ENCODE measurements at places on chromosomes 7 and 10.

DNA sequence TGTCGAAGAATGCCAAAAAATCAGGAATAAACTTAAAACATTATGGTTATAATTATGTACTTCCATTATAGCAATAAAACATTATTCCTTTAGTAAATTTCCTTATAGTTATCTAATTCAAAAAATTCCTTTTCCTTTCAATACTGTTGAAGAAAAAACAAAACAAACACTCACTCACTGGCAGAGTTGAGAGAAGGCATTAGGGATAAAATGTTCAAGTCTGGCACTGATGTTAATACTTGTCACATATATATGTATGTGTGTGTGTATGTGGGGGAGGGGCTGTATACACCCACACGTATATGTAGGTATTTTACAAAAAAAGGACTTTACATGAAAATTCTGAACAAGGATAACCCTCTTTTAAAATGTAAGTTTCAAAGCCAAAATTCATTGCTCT lies 150.2 kb upstream of the MEOX2 start:
- peaks cover 8% of the 10 kb centered on the region for H3K4me1 ChIP-seq
- no peak overlapping the region for H3K4me3 ChIP-seq
- no peak for DNase-seq
- no peaks in the 10 kb centered on the region for H3K27me3 ChIP-seq
- no peaks in the 10 kb centered on the region for H3K36me3 ChIP-seq
- H3K27ac ChIP-seq: no peak overlapping the region

GRCh38 chr7:100089458-100090196 lies 858 bp downstream of the COPS6 start:
- H3K27me3 ChIP-seq: no peaks in the 10 kb centered on the region
- H3K4me1 ChIP-seq: peaks cover 12% of the 10 kb centered on the region
- peaks cover 19% of the 10 kb centered on the region for H3K36me3 ChIP-seq
- peak overlapping the region; percentile 90 for H3K27ac ChIP-seq
- no peak for DNase-seq

GRCh38 chr7:139321071-139321745 lies 19.9 kb upstream of the FMC1 start:
- no peak overlapping the region for H3K4me3 ChIP-seq
- H3K4me1 ChIP-seq: no peaks in the 10 kb centered on the region
- no peaks in the 10 kb centered on the region for H3K36me3 ChIP-seq
- no peaks in the 10 kb centered on the region for H3K27me3 ChIP-seq

- H3K36me3 ChIP-seq: no peaks in the 10 kb centered on the region
- no peak overlapping the region for H3K27ac ChIP-seq
- DNase-seq: no peak
- H3K27me3 ChIP-seq: peaks cover 23% of the 10 kb centered on the region
These were observed 81.6 kb upstream of the PRR15 start for GRCh38 chr7:29482056-29482455.

DNA sequence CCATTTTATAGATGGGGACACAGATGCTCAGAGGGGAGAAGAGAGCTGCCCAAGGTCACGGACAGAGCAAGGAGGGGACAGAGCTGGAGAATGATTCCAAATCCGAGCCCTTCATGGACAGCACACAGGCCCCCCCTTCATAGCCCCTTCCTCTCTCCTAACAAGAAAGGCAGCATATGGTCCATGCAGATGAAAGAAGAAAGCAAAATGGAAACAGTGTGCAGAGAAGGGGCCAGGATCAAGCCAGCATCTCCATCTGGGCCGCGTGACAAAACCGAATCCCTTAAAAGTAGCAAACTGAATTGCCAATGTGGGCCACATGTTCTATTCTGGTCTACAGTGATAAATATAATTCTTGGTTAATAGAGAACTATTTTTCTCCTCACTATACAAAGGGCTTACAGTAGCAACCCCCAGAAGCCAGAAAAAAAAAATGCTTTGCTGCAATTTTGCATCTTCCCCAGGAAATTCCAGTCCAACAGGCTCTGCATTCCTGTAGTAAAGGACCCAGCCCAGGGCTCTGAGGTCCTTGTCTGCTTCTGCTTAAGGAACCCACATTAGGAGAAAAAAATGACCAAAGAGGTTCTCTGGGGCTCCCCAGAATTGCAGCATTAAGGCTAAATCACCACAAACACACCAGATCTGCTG lies 7.8 kb downstream of the CPXM2 start:
- H3K4me1 ChIP-seq: no peaks in the 10 kb centered on the region
- no peak overlapping the region for H3K27ac ChIP-seq
- DNase-seq: no peak
- H3K36me3 ChIP-seq: no peaks in the 10 kb centered on the region
- no peak overlapping the region for H3K4me3 ChIP-seq
- peaks cover 19% of the 10 kb centered on the region for H3K27me3 ChIP-seq

DNA sequence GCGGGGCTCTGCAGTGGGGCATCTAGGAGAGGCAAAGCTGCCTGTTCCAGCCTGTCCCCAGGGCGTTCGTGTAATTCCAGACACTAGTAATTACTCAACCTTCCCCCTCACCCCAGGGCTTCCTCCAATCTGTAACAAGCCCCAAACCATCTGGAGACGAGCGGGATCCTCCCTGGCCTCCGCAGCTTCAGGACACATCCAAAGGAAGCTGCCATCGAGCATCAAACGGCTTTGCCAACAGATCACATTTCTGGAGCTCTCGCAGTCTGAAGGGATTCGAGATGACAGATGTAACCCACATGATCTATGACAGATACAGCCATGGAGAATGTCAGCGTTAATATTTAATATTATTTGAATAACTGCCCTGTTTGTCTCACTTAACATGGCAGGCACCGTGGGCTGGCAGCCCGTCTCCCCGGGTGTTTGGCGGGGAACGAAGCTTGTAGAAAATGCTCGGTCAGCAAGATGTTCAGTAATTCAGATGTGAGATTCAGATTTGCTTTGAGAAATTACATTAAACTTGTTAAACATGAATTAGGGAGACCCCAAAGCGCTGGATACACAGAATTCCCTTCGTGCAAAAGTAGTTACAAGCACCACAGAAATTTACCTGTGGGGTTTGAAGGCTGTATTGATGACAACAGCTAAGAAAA lies 108.5 kb upstream of the C7orf33 start:
- H3K36me3 ChIP-seq: no peaks in the 10 kb centered on the region
- no peaks in the 10 kb centered on the region for H3K27me3 ChIP-seq
- no peak for DNase-seq

DNA sequence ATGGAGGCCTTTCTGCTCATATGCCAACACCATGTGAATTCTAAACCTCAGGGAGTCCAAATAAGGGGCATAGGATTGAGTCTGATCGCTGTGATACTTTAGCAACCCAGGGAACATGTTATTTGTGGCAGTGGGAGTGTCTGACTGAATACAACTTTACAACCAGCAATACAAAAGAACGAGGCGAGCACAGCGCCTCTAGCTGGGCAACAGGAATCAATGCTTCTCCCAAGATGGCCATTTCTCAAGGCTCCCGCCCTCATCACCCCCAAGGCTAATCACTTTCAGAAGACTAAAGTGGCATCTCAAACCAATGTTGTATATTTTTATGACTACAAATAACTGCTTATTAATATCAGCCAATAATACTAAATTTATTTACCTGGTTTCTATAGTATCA lies 28.1 kb downstream of the YWHAG start:
- peaks cover 40% of the 10 kb centered on the region for H3K4me1 ChIP-seq
- no peak overlapping the region for H3K4me3 ChIP-seq
- no peaks in the 10 kb centered on the region for H3K27me3 ChIP-seq
- DNase-seq: no peak

DNA sequence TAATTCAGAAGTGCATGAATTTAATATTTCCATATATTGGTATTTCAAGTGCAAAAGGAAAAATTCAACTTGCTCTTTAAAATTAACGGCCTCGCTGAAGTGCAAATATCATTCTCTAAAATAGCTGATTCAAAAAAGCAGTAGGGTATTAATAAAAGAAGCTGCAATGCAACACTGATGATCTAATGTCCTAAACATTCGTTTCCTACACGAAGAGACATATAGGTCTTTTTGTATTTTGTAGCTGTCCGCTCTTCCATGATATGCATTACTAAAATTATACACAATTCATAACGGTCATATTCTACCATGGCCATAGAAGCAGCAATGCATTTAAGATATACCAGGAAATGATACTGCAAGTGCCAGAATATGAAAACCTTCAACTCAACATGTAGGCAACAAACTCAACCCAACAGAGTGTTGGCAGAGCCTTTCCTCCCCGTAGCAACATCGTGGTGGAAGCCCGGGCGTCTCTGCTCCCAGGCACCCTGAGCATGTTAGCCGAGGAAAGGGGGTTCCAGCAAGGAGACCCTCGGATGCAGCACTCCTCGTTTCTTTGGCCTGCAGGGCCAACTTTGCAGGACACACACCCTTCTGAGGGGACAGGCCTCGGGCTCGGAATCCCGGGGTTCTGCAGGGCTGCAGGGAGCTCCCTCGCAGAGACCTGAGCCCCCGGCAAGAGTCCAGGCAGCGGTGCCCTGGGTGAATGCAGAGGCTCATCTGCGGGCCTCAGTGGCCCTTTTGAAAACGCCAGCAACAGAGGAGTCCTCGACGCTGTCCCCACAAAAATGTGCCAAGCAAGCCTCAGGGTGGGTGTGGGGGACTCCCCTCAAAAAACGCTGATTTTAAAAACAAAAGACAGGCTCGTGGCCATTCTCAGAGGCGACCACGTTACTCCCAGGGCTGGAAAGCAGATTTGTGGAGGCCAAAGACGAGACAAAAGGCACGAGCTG lies 1.6 kb downstream of the FAM171A1 start:
- peaks cover 8% of the 10 kb centered on the region for H3K4me1 ChIP-seq
- peaks cover 6% of the 10 kb centered on the region for H3K36me3 ChIP-seq
- H3K27me3 ChIP-seq: peaks cover 47% of the 10 kb centered on the region

GRCh38 chr7:117800841-117801240 lies 72.4 kb downstream of the CTTNBP2 start:
- DNase-seq: no peak
- H3K27me3 ChIP-seq: no peaks in the 10 kb centered on the region
- H3K4me1 ChIP-seq: no peaks in the 10 kb centered on the region
- no peaks in the 10 kb centered on the region for H3K36me3 ChIP-seq

DNA sequence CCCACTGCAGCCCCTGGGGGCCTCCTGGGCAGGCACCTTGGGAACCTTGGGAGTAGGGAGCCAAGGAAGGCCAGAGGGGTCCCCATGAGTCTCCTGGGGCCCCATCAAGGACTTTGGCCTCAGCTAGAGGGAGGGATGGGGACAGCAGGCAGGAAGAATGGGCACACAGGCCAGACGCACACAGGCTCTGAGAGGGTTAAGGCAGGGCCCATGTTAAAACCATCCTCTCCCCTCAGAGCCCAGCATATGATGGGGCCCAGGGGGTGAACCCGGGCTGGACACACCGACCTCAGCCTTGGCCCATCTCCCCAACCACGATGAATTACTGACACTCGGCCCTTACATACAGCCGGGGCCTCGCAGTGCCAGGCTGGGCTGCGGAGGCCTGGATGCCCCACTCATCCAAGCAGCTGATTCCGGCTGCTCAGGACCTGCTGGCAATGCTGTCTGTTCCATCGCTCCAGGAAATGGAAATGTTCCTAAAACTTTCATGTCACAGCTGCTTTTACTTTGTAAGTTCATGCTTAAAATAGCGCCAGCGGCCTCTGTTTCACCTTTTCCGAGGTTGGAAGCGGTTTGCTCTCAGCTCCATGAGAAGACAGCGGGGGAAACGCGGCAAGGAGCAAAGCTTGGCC lies 17.3 kb upstream of the INPP5A start:
- H3K4me3 ChIP-seq: no peak overlapping the region
- peaks cover 3% of the 10 kb centered on the region for H3K27me3 ChIP-seq
- H3K4me1 ChIP-seq: peaks cover 4% of the 10 kb centered on the region
- H3K36me3 ChIP-seq: no peaks in the 10 kb centered on the region
- DNase-seq: no peak

GRCh38 chr10:1532636-1533035 lies 204.7 kb downstream of the ADARB2 start:
- H3K4me3 ChIP-seq: no peak overlapping the region
- no peaks in the 10 kb centered on the region for H3K36me3 ChIP-seq
- no peak overlapping the region for H3K27ac ChIP-seq
- no peak for DNase-seq

- H3K36me3 ChIP-seq: no peaks in the 10 kb centered on the region
- peaks cover 4% of the 10 kb centered on the region for H3K27me3 ChIP-seq
- no peak overlapping the region for H3K4me3 ChIP-seq
- no peak for DNase-seq
- H3K27ac ChIP-seq: no peak overlapping the region
These were observed 344.8 kb upstream of the FZD8 start for GRCh38 chr10:35986756-35987502.

GRCh38 chr7:156058248-156058647 lies 246.0 kb upstream of the SHH start:
- no peak overlapping the region for H3K27ac ChIP-seq
- no peaks in the 10 kb centered on the region for H3K36me3 ChIP-seq
- no peak overlapping the region for H3K4me3 ChIP-seq
- H3K27me3 ChIP-seq: peaks cover 3% of the 10 kb centered on the region
- H3K4me1 ChIP-seq: no peaks in the 10 kb centered on the region

- H3K27ac ChIP-seq: no peak overlapping the region
- H3K4me1 ChIP-seq: no peaks in the 10 kb centered on the region
- H3K36me3 ChIP-seq: no peaks in the 10 kb centered on the region
- H3K4me3 ChIP-seq: no peak overlapping the region
- no peak for DNase-seq
These were observed 78.3 kb upstream of the SLC26A5 start for GRCh38 chr7:103524042-103524907.

DNA sequence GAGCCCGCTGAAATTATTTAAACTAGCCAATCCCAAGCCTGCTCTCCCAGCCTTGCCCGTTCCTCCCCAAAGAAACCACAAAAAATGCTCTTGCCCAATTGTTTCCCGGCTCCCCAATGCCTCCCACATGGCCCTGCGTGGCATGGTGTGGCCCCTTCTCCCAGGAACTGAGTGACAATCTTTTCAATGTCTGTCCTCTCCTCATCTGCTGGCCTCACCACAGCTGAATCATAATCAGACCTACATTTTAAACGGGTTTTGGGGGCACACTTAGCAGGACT lies 201.5 kb downstream of the PRPF18 start:
- DNase-seq: no peak
- H3K27me3 ChIP-seq: no peaks in the 10 kb centered on the region
- no peak overlapping the region for H3K27ac ChIP-seq
- H3K4me3 ChIP-seq: peak overlapping the region; percentile 30

DNA sequence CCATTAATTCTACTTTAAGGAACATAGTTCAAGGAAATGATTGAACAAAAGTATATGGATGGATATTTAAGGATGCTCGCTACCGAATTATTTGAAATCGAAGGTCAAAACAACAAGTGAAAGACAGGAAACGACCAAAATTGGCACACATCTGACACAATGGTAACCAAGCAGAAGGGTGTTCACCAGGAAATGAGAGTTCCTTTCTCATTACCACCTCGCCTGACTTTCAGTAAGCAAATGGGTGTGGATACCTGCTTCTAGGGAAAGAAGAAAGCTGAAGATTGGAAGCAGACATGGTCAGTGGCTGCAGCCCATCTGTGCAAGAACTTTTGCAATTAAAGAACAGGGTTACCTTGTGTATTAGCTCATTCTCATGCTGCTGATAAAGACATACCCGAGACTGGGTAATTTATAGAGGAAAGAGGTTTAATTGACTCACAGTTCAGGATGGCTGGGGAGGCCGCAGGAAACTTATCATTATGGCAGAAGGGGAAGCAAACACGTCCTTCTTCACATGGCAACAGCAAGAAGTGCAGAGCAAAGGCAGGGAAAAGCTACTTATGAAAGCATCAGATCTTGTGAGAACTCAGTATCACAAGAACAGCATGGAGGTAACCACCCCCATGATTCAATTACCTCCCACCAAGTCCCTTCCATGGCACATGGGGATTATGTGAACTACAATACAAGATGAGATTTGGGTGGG lies 6.2 kb upstream of the TMEM273 start:
- H3K27ac ChIP-seq: peak overlapping the region; percentile 1
- peaks cover 5% of the 10 kb centered on the region for H3K36me3 ChIP-seq
- DNase-seq: no peak

- DNase-seq: no peak
- peaks cover 69% of the 10 kb centered on the region for H3K27me3 ChIP-seq
These were observed 16.4 kb upstream of the PDZD8 start for GRCh38 chr10:117391436-117392205.
